Left forelimb (tissue), 1 donor: ENCODE measurements at places on chromosomes 11 and 22.

- no peak for DNase-seq
Measured at GRCh38 chr22:36334821-36335603, 52.8 kb downstream of the MYH9 start.

DNA sequence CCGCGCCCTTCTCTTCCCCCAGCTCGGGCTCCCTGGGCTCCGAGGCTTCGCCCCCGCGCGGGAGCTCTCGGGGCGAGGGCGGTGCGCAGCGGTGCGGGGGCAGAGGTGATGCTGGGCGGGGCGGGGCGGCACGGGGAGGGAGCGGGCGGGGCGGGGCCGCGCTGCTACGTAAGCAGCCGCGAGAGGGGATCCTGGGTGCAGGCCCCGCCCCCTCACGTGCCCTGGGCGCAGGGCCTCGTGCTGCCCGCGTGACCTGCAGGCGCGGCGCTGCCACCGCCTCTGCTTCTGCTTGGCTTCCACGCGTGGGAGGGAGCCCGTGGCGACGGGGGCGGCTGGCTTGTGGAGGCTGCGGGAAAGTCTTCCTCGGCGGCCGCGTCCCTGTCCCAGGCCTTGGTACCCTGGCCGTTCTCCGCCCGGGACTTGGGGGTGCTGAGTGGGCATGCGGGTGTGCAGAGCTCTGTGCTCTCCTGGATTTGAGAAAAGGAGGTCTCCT is 132.6 kb upstream of the HSD17B12 start:
- DNase-seq: no peak

GRCh38 chr22:43953988-43954785 is 1.1 kb upstream of the SAMM50 start:
- no peak for DNase-seq

- DNase-seq: no peak
Measured at GRCh38 chr22:24810043-24810749, 4.2 kb downstream of the SGSM1 start.

DNA sequence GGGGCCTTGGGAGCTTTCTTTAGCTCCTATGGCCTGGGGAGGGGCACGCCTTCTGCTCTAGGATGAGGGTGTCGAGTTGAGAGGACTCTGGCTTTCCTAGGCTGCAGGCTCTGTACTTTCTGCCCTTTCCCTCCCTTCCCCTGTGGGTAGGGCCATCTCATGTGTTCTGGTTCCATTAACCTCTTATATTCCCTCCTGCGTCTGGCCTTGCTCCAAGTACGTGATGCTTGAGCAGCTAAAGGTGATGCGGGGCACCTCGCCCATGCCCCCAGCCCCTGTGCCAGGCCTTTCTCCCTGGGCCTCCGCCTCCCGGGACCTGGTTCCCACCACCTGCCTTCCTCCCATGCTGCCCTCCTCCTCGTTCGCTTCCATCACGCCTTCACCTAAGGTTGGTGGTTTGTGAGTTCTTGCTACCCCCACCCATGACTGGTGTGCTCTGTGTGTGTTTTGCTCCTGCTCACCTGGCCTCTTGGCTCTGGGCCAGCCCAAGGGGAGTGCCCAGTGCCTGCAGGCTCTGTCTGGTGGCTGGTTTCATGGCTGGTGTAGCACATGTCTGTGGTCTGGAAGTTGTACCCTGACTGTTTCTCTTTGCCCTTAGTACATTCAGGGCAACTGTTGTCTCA is 34.1 kb downstream of the PHLDB1 start:
- DNase-seq: no peak

- no peak for DNase-seq
Measured at GRCh38 chr11:1778141-1778911, 14.6 kb upstream of the CTSD start.
